Smooth muscle cell of trachea (primary cell): ENCODE measurements at places on chromosomes 5 and 9. TPM values are rescaled to one million over a fixed set of nuclear protein-coding genes. Genes with fewer than 3 reads are reported as not detected.

The PCDHGB1 gene
- 4.4 and 4.5 TPM in 2 replicates for total RNA-seq

The TNFSF15 gene
- total RNA-seq = 0.44 and 0.99 TPM in 2 replicates

The ZNF608 gene
- 13.4 and 17.3 TPM in 2 replicates for total RNA-seq

The CDH6 gene
- 61.4 and 77.2 TPM in 2 replicates for total RNA-seq

The WNK2 gene
- 0.15 TPM in 1 of 2 replicates, not detected in the other for total RNA-seq

The TPD52L3 gene
- total RNA-seq = not detected in 2 replicates

The SPAG8 gene
- total RNA-seq = 0.99 and 1.5 TPM in 2 replicates

The MZB1 gene
- total RNA-seq = not detected in 2 replicates

The SELENOP gene
- 334 and 703 TPM in 2 replicates for total RNA-seq

The DPYSL3 gene
- 175 and 185 TPM in 2 replicates for total RNA-seq

The TSLP gene
- total RNA-seq = 5.7 and 6.5 TPM in 2 replicates

The ADRB2 gene
- 1.3 and 2.2 TPM in 2 replicates for total RNA-seq

The LCN1 gene
- total RNA-seq = not detected in 2 replicates

The C5orf22 gene
- 17.7 and 22.4 TPM in 2 replicates for total RNA-seq

The SLC34A3 gene
- total RNA-seq = under 0.01 TPM in 1 of 2 replicates, not detected in the other

The LHX3 gene
- under 0.01 TPM in 1 of 2 replicates, not detected in the other for total RNA-seq

The ZFYVE16 gene
- 24.5 and 32.1 TPM in 2 replicates for total RNA-seq

The SMIM33 gene
- total RNA-seq = not detected in 2 replicates

The GTF3C4 gene
- total RNA-seq = 14.1 and 14.9 TPM in 2 replicates

The UHRF2 gene
- 66.8 and 90.9 TPM in 2 replicates for total RNA-seq

The PALM2AKAP2 gene
- total RNA-seq = 4.4 and 5.1 TPM in 2 replicates

The SCGB3A2 gene
- not detected in 2 replicates for total RNA-seq

The KCNN2 gene
- total RNA-seq = 0.44 TPM in 1 of 2 replicates, not detected in the other

The TMC1 gene
- 1.3 TPM in 1 of 2 replicates, not detected in the other for total RNA-seq

The NMUR2 gene
- not detected in 2 replicates for total RNA-seq

The GRAMD2B gene
- 9.5 and 10.6 TPM in 2 replicates for total RNA-seq

The LPAR1 gene
- 220 and 405 TPM in 2 replicates for total RNA-seq

The HEMGN gene
- not detected in 2 replicates for total RNA-seq

The HSPB3 gene
- 0.33 TPM in 1 of 2 replicates, not detected in the other for total RNA-seq

The HTR1A gene
- not detected in 2 replicates for total RNA-seq

The PCDHA4 gene
- 0.29 and 0.33 TPM in 2 replicates for total RNA-seq

The ZNF454 gene
- total RNA-seq = 1.6 and 2.5 TPM in 2 replicates

The RNF183 gene
- total RNA-seq = not detected in 2 replicates

The RANBP17 gene
- total RNA-seq = 0.83 and 6.8 TPM in 2 replicates

The MAMDC4 gene
- 1.3 and 5.5 TPM in 2 replicates for total RNA-seq

The CRB2 gene
- not detected in 2 replicates for total RNA-seq

The SLC12A2 gene
- 19.6 and 31.4 TPM in 2 replicates for total RNA-seq

The PKD2L2 gene
- total RNA-seq = not detected in 2 replicates

The TPPP gene
- total RNA-seq = 0.15 and 0.66 TPM in 2 replicates

The PTGER4 gene
- 10.3 and 23.3 TPM in 2 replicates for total RNA-seq

The CAVIN4 gene
- total RNA-seq = 1.2 and 1.7 TPM in 2 replicates

The ADAMTS2 gene
- 50.3 and 76.6 TPM in 2 replicates for total RNA-seq

The CYLC2 gene
- total RNA-seq = not detected in 2 replicates

The SEMA6A gene
- total RNA-seq = 0.44 and 0.66 TPM in 2 replicates

The CBY3 gene
- total RNA-seq = not detected in 2 replicates

The EPB41L4A gene
- 0.29 and 0.33 TPM in 2 replicates for total RNA-seq

The SLC12A7 gene
- 12.5 and 21.0 TPM in 2 replicates for total RNA-seq

The SLC23A1 gene
- 0.50 TPM in 1 of 2 replicates, not detected in the other for total RNA-seq

The GZMA gene
- not detected in 2 replicates for total RNA-seq

The SHC3 gene
- 24.9 and 61.4 TPM in 2 replicates for total RNA-seq

The DEPDC1B gene
- total RNA-seq = 1.7 and 7.4 TPM in 2 replicates

The F2RL1 gene
- 8.6 and 15.9 TPM in 2 replicates for total RNA-seq

The CCDC69 gene
- 2.2 and 6.9 TPM in 2 replicates for total RNA-seq

The PDCD1LG2 gene
- 5.3 and 6.3 TPM in 2 replicates for total RNA-seq

The PTRH1 gene
- 15.0 and 19.0 TPM in 2 replicates for total RNA-seq

The HAVCR2 gene
- total RNA-seq = 1.0 and 2.2 TPM in 2 replicates
